ENCODE measurements at places on chromosomes 6 and 20. TPM values are rescaled to one million over a fixed set of nuclear protein-coding genes. Genes with fewer than 3 reads are reported as not detected.

GRCh38 chr6:37459981-37460800 lies 27.2 kb downstream of the CMTR1 start:
- no peak for DNase-seq

- no peak for DNase-seq
These were observed 233.0 kb downstream of the GMPR start for GRCh38 chr6:16471222-16471909.

DNA sequence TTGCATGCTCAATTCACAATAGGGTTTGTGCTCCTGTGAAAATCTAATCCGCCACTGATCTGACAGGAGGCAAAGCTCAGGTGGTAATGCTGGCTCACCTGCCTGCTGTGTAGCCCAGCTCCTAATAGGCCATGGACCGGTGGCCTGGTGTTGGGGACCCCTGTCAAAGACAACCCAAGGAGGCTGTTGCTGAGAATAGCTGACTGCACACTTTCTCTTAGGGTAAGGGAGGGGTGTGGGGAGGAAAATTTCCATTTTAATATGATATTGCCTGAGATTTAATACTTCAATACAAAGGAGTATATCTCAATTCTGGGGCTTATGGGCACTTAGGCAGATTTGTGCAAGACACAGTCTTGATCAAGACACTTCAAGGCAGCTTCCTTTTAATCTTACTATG lies 105.8 kb downstream of the ALDH8A1 start:
- no peak for DNase-seq

DNA sequence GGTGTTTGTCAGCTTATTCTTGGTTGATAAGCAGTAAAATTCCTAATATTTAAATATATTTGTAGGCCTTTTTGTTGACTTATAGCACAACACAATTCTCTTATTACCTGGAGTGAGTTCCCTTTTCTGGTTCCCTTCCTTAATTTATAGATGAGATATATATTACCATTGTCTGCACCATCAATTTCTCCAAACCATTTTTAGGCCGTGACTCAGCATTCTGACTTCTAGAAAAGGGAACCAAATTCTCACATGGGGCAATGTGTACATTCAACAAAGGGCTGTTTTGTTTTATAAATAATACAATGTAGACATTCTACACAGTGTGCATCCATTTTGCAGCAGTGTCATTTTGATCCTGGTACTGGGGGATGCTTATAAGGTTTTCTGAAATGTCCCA lies 52.8 kb downstream of the NCOA7 start:
- DNase-seq: no peak

- DNase-seq: no peak
These were observed 41.9 kb downstream of the TRAM2 start for GRCh38 chr6:52534966-52535390.

DNA sequence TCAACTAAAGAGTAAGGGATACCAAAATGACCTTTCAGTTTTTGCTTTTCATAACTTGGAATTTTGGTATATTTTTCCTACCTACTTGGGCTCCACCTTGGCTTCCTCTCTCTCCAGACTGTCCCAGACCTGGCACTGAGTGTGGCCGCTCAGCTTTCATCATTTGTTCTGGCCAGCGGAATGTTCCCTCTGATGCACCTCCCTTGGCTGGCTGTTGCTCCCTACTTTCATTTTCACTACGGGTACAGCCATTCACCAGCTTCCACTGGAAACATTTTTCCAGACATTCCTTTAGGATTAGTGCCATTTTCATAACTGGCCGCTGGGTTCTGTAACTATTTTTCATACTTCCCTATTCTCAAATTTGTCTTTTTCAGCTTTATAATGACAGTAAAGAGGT lies 487.4 kb downstream of the TENT5A start:
- no peak for DNase-seq

DNA sequence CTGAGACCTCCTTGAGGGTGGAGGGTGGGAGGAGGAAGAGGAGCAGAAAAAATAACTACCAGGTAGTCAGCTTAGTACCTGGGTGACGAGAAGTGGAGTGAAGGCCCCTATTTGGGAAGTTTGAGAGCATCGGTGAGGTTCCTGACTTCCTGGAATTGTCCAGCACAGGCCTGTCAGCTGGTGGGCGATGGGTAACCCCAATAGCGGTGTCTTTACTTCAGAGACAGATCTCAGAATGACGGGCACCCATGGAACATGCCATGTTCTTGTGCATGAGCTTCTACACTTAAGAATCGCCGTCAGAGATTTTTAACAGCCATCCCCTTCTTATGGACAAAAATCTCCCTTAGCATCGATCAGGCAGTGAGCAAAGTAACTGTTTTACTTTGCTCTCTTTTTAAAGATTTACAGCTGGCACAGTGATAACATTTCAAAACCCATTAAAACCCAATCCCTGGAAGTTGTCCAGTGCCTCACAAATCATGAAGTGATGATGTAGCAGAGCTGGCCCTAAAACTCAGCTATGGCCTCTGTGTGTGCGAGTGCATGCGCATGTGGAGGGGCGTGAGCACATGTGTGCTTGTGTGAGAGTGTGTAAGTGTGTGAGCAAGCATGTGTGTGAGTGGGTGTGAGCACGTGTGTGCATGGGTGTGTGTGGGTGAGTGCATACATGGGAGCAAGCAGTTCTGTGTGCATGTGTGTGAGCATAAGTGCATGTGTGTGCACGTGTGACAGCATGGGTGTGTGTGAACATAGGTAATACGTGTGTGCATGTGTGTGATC lies 85.2 kb downstream of the DLL1 start:
- DNase-seq: no peak

DNA sequence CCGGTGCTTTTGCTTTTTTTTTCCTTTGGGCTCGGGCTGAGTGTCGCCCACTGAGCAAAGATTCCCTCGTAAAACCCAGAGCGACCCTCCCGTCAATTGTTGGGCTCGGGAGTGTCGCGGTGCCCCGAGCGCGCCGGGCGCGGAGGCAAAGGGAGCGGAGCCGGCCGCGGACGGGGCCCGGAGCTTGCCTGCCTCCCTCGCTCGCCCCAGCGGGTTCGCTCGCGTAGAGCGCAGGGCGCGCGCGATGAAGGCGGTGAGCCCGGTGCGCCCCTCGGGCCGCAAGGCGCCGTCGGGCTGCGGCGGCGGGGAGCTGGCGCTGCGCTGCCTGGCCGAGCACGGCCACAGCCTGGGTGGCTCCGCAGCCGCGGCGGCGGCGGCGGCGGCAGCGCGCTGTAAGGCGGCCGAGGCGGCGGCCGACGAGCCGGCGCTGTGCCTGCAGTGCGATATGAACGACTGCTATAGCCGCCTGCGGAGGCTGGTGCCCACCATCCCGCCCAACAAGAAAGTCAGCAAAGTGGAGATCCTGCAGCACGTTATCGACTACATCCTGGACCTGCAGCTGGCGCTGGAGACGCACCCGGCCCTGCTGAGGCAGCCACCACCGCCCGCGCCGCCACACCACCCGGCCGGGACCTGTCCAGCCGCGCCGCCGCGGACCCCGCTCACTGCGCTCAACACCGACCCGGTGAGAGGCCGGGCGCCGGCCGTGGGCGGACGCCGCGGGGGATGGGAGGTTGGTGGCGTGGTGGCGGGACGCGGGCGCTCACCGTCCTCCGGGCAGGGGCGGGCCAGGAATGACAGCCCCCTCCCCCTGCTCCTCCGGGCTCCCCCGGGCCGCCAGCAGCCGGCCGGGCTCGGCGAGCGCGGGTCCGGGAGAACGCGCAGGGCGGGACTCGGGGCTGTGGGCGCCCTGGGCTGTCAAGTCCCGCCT lies 606 bp downstream of the ID4 start:
- DNase-seq: no peak

GRCh38 chr6:44674226-44675155 lies 287.0 kb downstream of the CDC5L start:
- DNase-seq: no peak

- no peak for DNase-seq
These were observed 1.7 kb downstream of the DIDO1 start for GRCh38 chr20:62924442-62925075.

DNA sequence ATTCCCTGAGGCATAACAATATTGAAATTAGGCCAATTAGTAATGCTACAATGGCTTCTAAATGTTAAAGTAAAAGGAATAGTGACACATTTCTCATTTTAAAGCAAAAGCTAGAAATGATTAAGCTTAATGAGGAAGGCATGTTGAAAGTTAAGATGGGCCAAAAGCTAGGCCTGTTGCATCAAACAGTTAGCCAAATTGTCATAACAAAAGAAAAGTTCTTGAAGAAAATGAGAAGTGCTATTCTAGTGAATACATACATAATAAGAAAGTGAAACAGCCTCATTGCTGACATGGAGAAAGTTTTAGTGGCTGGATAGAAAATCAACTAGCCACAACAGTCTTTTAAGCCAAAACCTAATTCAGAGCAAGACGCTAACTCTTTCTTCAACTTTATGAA lies 12.9 kb downstream of the OR2A4 start:
- no peak for DNase-seq

DNA sequence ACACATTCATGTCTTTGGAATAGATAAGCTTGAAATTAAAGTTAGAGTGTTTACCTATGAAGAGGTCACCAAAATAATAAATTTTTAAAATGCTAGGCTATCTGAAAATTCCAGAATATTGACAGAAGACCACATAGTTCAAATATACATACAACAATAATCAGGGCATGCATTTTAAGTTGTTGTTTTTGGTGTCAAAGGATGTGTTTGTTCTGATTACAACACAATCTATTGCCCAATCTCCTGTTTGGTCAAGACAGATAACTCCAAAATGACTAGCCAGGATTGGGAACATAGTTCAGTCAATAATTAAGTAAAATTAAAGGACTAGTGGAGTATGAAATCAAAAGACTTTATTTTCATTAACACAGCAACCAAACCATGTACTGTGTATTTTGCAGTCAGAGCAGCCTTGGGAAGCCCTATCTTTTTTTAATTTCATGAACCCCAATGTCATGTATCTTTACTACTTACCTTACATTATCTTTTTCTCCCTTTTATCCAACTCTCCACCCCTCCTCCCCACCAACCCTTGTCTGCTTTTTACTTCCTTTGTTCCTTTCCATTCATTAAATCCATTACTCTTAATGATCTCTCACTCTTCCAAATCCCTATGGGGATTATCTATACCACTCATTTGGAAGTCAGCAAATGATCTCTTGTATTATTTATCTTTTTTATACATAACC lies 111.2 kb downstream of the CDK19 start:
- DNase-seq: no peak

- DNase-seq: no peak
These were observed 165.4 kb upstream of the CITED2 start for GRCh38 chr6:139539852-139540251.

GRCh38 chr6:17707371-17707651 lies 586 bp upstream of the NUP153 start:
- DNase-seq: no peak

DNA sequence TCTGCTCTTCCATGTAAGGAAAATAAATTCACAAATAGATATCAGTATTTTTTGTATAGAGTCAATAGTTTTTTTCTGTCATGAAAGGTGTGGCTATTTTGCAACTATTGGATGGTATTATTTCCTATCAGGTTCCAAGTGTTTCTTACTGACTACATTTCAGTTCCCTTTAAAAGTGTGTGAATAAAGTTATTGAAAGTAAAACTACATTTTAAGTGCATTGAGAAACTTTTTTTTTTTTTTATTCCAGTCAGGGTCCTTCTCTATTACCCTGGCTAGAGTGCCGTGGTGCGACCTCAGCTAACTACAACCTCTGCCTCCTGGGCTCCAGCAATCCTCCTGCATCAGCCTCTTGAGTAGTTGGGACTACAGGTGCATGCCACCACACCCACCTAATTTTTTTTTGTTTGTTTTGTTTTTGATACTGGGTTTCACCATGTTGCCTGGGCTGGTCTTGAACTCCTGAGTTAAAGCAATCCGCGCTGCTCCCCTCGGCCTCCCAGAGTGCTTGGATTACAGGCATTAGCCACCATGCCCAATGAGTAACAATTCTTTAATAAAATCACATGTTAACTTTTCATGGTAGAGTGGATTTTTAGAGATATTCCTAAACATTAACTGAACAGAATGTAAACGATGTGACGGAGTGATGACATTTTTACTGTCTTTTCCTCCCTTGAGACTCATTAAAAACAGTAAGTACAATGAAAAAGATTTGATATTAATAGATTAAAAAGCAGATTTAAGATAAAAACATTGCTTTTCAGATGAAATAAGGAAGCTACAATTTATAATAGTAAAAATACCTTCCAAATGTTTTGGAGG lies 69.7 kb upstream of the ADGRF4 start:
- no peak for DNase-seq

- no peak for DNase-seq
These were observed 31.0 kb upstream of the PCMTD2 start for GRCh38 chr20:64224351-64225170.

- no peak for DNase-seq
These were observed 1586.7 kb downstream of the HACE1 start for GRCh38 chr6:103273048-103273447.

DNA sequence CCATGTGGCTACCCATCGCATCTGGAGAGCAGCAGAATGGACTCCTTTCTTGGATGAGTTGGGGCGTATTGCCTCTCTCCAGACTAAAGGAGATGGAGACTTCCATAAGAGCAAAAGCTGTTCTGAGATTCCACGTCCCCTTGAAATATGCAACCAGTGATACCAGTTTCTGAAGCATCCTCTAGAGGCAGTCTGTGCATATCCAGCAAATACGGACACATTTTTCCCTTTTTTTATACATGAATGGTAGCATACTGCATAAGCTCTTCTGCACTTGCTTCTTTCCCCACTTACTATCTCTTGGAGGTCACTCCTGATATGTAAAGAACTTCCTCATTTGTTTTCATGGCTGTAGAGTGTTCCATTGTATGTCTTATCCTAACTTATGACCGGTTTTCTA lies 34.6 kb downstream of the TAF8 start:
- no peak for DNase-seq

Gene ESR1
- 0.75 TPM for total RNA-seq

Gene SYS1
- 17.4 TPM for total RNA-seq

Gene OR2B6
- not detected for total RNA-seq

Gene CD40
- 3.8 TPM for total RNA-seq

Gene EPPIN
- not detected for total RNA-seq

Gene GRM1
- 8.5 TPM for total RNA-seq

Gene PTCRA
- total RNA-seq: not detected

Gene SLC12A5
- total RNA-seq: 0.73 TPM

Gene SLC22A23
- total RNA-seq: 3.2 TPM

Gene ROS1
- total RNA-seq: 0.05 TPM

Gene COQ3
- 20.7 TPM for total RNA-seq

Gene ZNF334
- total RNA-seq: 1.2 TPM

Gene HUS1B
- total RNA-seq: 0.86 TPM

Gene GTSF1L
- total RNA-seq: not detected

Gene IMPG1
- not detected for total RNA-seq
